CD4-positive, alpha-beta T cell treated with Interleukin-21 for 1 hour (primary cell): ENCODE measurements at places on chromosomes 3 and 15.

DNA sequence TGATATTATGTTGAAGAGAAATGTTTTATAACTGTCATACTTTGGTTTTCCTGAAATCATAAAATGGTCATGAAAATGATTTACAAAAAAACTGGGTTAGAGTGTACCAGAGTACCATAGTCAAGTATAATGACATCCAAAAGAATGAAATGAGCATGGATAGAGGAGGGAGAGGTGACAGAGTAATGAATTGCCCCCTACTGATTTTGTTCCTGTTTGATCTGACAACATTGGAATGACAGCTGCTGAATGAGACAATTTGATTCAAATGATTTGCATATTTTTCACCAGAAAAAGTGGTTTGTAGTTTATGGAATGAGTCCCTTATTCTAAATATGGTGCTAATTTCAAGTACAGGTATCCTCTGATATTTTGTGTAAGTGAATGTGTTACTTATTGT lies 271.7 kb downstream of the CNTN4 start:
- no peak for DNase-seq

DNA sequence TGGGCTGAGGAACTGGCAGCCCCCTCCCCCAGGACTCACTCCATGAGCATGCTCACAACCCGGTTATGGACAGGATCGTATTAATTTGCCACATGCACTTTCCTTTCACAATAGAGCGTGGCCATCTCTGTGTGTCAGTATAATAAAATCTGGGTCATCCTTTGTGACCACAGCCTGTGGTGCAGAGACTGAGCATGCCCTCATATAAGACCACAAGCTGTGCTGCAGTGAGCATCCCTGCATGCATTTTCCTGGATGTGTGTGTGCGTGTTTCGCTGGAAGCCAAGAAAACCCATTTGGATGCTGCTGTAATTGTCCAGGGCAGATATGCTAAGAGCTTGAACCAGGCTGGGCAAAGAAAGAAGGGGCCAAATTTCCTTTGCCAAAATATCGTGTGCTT lies 39.7 kb downstream of the CYP11A1 start:
- no peak for DNase-seq

- no peak for DNase-seq
Measured at GRCh38 chr15:77010857-77011256, 15.9 kb downstream of the PSTPIP1 start.

- no peak for DNase-seq
Measured at GRCh38 chr15:45084163-45084562, 29.8 kb downstream of the DUOX2 start.

DNA sequence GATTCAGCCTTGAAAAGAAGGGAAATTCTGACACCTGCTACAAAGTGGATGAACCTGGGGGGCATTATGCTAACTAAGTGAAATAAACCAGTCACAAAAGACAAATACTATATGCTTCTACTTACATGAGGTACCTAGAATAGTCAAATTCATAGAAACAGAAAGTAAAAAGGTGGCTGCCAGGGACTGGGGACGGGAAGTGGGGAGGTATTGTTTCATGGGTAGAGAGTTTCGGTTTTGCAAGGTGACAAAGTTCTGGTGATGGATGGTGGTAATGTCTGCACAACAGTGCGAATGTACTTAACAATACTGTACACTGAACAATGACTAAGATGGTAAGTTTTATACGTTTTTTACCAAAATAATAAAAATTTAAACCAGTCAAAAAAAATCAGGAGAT lies 4.8 kb downstream of the IDH2 start:
- DNase-seq, result peak; percentile 82
